ENCODE measurements at places on chromosomes 13 and 19.

GRCh38 chr19:3788996-3789778, 3.0 kb upstream of the MATK start:
- no peak for DNase-seq

DNA sequence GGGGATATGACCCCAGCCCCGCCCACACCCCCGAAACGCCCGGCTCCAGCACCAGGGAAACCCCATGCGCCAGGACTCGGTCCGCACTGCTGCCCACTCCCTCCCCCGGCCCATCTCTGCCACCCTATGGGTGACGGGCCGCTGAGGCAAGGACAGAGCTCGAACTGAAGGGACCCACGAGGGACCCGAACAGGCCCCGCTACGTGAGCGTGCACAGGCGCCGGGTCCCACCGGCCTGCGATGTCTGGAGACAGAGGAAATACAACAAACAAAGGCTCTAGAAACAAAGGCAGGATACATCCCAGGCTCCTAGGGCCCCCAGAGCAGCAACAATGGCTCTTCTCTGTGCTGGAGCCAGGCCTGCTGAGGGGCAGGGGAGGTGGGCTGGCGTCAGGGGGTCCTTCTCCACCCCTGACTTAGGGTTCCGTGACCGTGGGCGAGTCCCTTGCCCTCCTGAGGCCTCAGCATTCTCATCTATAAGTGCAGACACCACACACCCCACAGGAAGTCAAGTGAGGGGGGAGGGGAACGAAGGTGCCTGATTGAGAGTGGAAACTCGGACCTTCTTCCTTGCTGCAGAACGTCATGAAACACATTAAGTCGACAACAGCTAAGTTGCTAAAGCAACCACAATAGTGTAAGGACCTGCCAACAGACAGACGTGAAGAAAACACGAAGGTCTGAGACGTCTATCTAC, 3.1 kb downstream of the ABHD17A start:
- no peak for DNase-seq

DNA sequence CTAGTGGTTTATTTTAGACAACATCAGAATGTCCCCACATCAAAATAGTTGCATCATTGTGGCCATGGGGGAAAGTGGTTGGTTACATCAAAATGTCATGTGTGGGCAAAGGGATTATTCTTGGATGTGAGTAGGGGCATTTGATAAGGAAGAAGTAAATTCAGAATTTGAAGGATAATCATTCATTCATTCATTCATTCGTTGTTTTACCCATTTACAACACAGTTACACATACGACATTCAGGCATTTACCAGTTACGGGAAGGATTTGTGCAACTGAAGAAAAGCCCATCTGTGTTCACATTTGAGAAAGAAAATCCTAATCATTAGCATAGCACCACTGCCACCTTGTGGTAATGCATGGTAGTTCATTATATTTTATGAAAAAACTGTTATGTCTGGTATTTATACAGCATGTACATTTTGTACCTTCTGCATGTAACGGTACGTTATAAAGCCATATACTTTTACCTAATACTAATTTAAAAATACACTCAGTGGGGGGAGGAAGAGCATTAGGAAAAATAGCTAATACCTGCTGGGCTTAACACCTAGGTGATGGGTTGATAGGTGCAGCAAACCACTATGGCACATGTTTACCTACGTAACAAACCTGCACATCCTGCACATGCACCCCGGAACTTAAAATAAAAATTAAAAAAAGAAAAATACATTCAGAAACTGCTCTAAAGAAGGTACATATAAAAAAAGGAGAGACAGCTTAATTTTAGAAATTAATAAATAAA, 62.1 kb downstream of the DGKH start:
- DNase-seq: no peak

DNA sequence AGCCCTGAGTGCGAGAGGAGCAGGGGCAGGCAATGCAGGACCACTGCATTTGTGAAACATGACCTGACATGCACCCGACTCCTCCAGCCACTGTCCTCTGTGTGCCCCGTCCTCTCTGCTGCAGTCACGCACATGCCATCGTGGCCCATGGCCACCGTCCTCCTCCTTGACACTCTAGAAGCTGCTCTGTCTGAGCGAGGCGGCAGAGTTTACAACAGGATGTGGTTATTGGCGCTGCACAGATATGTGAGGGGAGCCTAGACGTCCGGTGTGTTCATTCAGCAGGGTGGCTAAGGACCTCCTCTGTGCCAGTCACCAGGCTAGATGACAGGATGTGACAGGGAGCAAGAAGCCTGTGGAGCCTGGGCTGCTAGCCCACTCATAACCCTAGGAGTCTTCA, 277.8 kb downstream of the FOXO1 start:
- DNase-seq: no peak

- no peak for DNase-seq
These were observed at the start of gene FCAR for GRCh38 chr19:54873990-54874389. Gene FCAR (plus strand): TSS chr19:54874235. CDS start chr19:54874290, 55 bp downstream.

GRCh38 chr13:89568746-89569145, 1778.7 kb upstream of the MIR17HG start:
- DNase-seq: no peak

DNA sequence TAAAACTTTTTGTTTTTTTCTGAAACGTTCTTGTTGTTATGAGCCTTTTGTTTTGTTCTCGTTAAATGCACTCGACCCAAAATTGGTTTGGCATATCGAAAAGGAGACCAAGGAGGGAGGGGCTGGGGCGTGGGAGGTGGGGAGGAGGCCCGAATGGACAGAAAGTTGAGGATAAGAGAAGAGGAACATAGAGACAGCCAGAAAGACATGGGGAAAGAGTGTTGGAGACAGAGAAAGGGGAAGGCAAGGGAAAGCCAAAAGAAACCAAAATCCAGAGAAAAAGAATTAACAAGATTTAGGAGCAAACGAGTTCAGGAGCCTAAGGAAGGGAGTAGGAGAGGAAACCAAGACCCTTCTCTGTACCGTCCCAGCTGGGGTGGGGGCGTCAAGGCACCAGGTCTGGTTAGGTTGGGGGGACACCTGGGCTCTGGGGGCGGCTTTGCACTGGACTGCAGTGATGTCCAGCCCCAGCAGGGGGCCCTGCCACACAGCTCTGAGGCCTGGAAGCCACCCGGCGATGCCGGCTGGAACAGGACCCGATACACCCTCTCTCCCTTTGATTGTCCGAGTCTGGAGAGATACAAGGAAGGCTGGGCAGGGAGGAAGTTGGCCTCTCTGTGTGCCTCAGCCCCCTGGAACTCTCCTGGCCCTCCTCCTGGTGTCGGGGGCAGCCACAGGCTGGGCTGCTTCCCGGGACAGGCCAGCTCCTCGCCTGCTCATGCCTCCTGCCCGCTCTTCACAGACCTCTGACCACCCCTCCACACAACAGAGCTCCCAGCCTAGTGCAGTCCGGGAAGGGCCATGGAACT, 11.6 kb upstream of the ASF1B start:
- peak; percentile 82 for DNase-seq

- DNase-seq: no peak
These were observed 612.1 kb downstream of the TBC1D4 start for GRCh38 chr13:74869846-74870245.

- DNase-seq: no peak
These were observed 11.8 kb downstream of the LDLR start for GRCh38 chr19:11101057-11101456.

- DNase-seq: no peak
These were observed 5.4 kb downstream of the MRPS31 start for GRCh38 chr13:40765602-40766001.

GRCh38 chr13:36151591-36151990, 20.4 kb upstream of the DCLK1 start:
- no peak for DNase-seq

- no peak for DNase-seq
These were observed 107.5 kb upstream of the MBNL2 start for GRCh38 chr13:97114651-97115050.

GRCh38 chr13:20411638-20412342, 113.9 kb downstream of the CRYL1 start:
- DNase-seq: no peak

DNA sequence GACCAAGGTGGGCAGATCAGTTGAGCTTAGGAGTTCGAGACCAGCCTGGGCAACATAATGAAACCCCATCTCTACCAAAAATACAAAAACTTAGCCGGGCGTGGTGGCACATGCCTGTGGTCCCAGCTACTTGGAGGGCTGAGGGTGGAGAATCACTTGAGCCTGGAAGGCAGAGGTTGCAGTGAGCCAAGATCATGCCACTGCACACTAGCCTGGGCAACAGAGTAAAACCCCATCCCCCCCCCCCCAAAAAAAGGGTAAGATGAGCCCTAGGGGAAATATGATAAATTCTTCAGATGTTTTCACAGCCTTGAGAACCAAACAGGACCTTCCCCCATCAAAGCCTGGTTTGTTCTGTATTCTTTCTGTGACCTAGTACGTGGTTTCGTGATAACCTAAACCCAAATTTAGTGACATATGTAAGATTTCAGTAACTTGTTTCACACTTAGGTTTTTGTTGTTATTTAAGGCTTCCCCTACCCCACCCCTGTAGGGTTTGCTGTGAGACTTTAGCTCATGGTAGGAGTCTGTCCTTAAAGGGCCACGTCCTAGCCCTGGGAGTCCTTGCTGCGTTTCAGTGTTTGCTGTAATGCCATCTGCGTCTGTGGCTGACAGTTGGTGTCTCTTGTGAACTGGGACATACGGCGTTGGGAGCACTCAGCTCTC, 49.6 kb downstream of the MYO9B start:
- no peak for DNase-seq

DNA sequence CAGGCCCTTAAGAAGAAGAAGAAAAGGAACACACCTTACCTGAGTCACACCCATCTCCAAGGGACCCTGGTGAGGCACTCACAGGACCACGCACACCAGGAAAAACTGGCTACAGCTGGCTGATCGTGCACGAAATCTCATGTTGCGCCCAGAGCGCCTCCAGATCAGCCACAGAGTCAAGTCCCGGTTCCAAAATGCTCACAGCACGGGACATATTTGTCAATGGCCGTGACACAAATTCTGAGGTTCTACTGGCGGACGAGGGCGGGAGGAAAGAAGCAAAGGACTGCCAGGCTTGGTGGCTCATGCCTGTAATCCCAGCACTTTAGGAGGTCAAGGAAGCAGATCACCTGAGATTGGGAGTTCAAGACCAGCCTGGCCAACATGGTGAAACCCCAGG, 21.5 kb downstream of the SH3GL1 start:
- DNase-seq: no peak

DNA sequence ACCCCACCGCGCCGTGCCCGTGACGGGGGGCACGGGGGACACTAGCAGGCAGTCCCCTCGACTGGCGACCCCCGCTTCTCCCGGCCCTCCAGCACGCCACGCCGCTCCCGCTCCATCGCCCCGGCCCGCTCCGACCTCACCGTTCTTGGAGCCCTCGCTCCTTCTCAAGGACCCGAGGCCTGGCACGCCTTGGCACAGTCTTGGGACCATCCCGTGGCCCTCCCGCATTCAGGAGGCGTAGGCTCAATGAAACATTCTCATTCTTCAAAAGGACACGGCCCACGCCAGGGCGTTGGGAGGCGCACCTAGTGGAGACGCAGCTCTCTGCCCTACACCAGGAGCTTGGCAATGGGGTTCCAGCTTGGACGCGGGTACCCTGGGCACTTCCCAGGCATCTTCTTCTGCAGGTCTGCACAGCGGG, 473 bp upstream of the CERS1 start:
- no peak for DNase-seq

GRCh38 chr19:54451331-54451871, 2.4 kb downstream of the LENG8 start:
- DNase-seq: no peak

DNA sequence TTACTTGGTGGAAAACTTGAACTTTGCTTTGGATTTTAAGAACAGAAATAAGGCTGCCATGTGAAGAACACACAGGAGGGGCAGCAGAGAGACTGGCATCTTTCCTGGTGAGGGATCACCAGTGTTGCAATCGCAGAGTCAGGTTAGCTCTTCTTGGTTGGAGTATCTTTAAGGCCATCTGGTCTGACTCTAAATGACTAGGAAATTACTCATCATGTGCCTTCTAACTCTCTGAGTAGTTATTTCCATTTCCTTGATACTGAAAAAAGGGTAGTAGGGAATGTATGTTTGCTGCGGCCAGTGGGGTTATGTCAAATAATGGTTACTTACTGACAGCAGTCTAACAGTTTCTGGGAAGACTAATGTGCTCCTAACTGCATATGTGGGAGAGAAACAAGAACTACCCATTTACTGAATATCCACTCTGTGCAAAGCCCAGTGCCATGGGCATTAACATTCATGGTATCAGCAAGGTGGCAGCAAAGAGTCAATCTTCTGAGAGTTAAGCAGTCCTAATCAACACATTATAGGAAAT, 122.1 kb downstream of the COG6 start:
- no peak for DNase-seq

GRCh38 chr19:54881884-54882283, 7.8 kb downstream of the FCAR start:
- DNase-seq: no peak

DNA sequence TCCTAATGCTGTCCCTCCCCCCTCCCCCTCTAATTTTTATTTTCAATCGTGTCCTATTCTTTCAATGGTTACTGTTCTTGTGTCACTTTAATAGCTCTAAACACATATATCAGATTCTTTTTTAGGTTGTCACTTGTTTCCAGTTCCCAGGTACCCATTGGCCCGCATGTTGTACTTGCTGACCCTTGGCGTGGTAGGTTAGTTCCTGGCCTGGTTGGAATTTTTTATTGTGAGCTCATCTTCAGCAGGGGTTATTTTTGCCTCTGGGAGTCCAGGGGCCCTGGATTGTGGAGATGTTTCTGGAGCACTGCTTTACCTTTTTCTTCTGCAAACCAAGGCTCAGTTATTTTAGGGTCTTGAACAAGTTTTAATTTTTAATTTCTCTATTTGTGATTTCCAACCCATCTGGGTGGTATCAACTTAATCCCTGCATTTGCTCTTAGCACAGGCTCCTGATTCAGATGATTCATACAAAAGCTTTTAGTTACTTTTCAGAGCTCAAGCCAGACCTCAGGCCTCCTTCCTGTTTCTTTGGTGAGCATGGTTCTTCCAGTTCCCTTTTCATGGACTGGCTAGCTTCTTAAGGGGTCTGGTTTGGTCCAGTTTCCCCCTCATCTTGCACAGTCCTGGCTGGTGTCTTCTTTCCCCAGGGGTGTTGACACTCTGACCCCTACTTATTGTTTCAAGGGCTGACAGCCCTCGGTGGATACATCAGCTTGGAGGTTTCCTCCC, 220.5 kb downstream of the TM9SF2 start:
- DNase-seq: no peak

- no peak for DNase-seq
These were observed 552.1 kb downstream of the DCT start for GRCh38 chr13:93927431-93927830.

- no peak for DNase-seq
These were observed 3.3 kb downstream of the DOT1L start for GRCh38 chr19:2166741-2167738.
